ENCODE measurements at places on chromosomes 7 and 10.

DNA sequence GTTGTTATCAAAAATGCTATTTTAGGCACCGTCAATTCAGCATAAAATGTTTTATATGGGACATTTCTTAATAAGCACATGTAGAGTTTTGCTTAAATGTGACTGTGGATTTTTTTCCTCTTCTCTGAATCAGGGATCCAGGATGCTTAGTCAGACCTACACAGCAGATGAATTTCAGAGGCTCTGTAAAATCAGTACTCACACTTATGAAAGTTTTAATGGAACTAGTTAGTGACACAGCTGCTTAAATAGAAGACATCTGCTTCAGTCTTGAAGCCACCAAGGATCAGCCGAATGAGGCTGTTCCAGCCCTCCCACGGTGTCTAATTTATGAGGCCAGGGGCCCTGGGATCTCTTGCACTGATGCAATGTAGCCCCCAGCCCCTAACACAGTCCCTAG lies 136.0 kb downstream of the MYOF start:
- no peak for DNase-seq

DNA sequence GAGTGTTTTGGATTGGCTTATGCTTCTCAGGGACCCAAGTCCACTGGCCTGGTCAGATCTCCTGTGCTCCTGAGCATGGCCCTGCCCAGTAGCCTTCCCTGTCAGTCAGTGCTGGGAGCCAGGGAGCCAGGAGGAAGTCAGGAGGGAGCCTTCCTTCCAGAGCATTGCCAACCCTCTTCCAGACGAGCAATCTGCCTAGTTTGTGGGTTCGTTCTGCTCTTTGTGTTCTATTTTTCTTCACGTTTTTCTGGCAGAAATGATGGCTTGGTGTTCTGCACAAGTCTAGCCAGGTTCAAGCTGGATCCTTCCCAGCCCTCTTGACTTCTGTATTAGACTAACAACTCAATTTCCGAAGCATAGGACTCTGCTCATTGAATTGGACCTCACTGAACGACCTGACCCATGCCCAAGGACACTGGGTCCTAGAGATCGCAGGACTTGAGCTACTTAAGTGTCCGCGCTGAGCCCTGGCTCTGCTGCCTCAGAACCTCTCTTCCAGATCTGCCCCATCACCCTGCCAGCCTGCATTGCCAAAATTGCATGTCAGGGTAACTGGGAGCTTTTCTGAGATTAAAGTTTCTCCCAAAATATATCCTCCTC lies 76.2 kb upstream of the MPP7 start:
- DNase-seq: no peak

- DNase-seq: no peak
These were observed 52.7 kb downstream of the HIPK2 start for GRCh38 chr7:139725077-139725476.

DNA sequence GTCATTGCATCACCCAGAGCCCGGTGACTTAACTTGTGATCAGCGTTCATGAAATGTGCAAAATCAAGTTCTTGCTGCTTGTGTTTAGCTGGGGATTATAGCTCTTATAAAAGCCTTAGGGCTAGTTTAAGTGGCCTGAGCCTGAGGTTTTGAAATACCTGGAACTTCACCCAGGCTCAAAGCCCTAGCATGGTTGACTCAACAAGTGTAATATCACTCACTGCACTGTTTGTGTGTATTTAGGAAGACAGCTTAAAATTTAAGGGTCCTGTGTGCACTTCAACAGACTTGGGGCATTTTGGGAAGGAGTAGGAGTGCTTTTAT lies 489.5 kb downstream of the GATA3 start:
- DNase-seq: no peak

- DNase-seq: no peak
These were observed 228.0 kb downstream of the PRKG1 start for GRCh38 chr10:51302316-51302715.

- DNase-seq: no peak
These were observed 34.0 kb upstream of the CCDC7 start for GRCh38 chr10:32411797-32412498.

DNA sequence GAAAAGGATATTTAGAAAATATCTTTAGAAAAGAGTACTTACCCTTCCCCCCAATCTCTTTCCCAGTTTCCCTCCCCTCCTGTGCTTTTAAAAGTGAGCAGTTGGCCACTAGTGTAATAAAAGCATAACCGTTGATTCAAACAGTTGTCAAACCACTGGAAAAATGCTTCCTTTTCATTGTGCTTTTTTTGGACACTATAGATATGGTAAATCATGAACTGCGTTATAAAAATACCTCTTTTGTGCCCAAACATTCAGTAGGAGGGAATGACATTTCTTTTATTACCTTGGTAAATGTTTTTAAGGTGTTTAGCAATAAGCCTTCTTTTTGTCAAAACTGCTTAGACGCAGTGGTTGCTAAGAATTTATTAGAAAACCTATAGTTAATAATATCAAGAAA lies 232.4 kb downstream of the SLC25A13 start:
- no peak for DNase-seq

GRCh38 chr10:101489355-101489754 lies 98.7 kb downstream of the POLL start:
- peak; percentile 51 for DNase-seq

DNA sequence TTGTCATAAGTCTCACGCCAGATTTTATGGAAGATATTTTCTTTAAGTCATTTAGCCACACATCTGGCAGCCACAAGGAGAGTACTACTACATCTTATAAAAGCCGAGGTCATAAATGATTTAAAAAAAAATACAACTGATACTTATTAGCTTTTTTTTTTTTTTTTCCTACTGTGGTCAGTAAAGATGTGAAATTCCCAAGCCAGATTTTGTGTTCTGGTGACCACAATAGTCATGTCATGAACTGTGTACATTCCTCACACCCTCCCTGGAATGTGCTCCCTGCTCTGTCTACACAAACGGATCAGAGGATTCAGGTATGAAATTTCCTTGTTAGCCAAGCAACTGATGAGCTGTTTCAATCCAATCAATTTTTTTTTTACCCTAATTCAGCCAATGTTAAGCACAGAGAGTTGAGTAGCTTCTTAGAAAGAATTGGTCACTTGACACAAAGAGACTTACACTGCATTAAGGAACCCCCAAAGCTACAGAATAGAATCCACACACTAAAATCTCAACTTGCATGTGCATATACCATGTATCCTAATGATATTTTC lies 54.7 kb downstream of the CHRM2 start:
- no peak for DNase-seq

DNA sequence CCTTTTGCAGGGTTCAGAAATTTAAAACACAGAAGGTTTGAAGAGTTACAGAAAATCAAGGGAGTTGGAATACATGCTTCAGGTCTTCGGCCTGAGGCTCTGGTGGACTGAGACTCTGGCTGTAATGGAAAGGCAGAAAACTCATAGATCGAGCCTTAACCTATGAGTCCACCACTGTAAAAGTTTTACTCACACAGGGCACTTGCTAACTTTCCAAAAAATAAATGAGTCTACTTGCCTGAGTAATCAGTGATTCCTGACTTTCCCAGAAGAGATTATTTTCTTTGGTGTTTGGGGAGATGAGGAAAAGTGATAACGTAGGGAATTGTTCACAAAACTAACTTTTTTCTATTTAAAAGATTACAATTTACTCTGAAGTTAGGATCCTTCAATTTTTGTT lies 108.0 kb downstream of the MBL2 start:
- DNase-seq: no peak

DNA sequence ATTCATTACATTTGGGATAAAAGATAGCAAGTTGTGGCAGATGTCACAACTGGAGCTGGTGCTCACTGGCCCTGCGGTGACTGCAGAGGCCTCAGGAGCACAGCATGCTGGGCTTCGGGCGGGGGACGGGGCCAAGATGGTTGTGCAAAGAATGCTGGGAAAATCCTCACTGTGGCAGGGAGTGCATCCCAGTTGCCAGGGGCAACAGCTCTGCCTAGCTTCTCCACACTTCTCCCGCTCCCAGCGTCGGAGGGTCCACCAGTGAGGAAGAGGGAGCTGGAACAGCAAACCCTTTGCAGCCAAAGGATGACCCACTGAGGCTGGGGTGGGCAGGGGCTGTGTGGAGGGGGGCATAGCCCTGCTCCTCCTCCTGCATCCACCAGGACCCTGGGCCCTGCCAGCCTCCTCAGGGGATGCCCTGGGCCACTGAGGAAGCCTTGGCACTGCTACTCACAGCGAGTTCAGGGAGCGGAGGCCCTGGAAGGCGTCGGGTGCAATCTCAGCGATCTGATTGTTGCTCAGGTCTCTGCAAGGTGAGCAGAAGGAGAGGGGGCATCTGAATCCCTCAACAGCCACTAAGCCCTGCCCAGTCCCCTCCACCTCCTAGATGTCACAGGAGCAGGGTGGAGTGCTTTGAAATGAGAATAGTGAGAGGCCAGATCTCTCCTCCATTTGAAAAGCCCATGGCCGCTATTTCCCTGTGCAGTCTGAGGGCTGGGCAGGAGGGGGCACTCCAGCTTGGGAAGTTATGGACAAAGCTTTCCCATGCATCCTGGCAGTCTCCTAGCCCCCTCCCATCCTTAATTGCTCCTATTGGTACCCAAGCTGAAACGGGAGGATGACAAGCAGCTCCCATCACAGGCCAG lies 126.5 kb downstream of the SLIT1 start:
- no peak for DNase-seq

DNA sequence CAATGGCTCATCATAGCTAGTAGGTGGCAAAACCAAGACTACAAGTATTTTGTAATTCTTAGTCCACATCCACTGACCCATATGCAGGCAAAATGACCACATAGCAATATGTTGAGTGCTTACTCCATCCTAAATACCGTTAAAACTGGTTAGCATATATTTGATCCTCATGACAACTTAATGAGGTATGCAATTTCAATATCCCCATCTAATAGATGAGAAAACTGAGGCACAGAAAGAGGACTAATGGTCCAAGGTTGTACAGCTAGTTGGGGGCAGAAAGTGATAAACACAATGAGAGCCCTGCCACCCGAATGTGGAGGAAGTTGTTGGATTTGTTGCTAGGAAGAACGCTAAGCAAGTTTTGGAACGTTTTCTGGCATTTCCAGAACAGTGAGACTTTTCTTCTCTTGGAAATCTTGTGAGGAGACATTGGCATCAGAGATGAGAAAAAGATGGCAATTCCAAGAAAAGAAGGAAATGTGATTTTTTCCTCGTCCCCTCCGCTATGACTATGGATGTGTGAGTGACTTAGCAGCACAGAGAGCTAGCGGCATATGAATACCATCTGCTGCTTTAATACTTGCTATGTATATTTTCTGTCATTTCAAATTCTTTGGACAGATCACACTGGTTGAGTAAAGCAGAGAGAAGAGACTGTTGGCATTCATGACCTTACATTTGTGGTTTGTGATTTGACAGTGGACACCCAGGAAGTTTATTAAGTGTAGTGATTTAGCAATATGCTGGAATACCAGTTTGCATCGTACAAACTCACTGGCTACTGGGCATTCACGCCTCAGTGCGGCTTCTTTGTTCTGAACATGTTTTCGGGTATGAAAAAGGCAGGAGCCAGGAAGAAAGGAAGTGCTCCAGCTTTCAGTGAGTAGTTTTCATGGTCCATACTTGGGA lies 51.5 kb downstream of the NRCAM start:
- DNase-seq: no peak

GRCh38 chr7:99061001-99061776 lies 82.7 kb downstream of the SMURF1 start:
- no peak for DNase-seq

DNA sequence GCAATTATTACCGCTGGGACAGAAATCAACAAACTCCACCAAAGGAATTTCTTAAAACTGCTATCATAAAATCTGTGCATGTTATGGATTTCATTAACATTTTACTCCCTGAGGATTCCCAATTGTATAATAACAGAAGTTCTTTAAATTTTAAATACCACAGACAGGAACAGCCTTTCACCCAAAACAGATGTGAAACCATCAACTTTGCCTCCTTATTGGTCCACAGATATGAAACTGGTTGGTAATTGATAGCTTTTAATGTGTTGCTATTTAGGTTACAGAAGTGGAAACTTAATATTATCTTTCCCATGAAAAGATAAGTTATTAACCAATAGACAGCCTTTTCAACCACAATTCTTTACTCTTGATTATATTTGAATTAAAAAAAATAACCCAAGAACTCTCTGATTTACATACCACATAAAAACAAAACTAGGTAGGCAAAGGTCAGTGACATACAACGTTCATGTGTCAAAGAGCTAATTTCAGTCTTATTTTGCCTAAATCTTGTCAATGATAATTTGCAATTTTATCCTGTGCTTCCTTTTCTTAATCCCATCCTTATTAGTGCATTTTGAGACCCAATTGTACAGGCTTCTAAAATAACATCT lies 90.0 kb downstream of the NRP1 start:
- DNase-seq: no peak

GRCh38 chr10:91220194-91220953 lies at the start of gene PCGF5:
Gene PCGF5, plus strand, starts transcription at chr10:91220663. Its CDS starts 2,209 bp downstream, at chr10:91222872.
- peak; percentile 71 for DNase-seq

- DNase-seq: no peak
These were observed 156.8 kb upstream of the TNS3 start for GRCh38 chr7:47738563-47739166.

DNA sequence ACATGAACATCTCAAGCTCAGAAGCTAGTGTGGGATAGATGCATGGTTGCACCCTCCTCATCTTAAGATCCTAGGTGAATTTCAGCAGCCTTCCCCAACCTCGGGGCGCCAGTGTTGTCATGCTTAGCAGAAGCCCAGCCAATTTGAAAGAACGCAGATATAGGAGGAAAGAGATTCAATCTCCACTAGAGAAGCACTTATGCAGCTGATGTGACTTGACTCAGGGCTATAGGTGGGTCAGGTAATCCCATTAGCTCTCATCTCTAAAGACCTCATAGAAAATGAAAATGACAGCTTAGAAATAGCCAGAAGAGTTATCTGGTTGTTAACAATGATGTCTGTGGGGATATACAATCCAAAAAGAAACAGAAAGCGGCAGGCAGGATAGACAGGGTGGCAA lies 310.5 kb downstream of the GPAM start:
- DNase-seq: no peak
